ENCODE measurements at places on chromosomes 7 and 10.

DNA sequence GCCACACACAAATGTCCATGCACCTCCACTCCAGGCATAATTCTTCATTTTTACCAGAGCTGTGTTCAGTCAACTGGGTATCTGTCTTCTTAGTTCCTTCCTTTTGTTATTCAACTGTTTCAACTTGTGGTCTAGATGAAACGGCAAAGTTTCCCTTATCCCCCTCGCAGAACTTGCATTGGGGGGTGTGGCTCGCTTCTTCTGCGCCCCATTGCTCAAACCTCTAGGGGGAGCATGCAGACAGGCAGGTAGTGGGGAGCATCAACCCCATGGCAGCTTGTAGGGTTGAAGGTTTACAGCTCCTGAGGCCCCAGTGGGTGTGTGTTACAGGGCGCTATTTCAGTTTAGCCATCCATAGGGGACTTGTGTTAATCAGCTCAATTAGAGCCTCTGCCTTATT lies 38.3 kb upstream of the COBL start:
- DNase-seq = no peak

- DNase-seq = no peak
These were observed 564.5 kb upstream of the GHITM start for GRCh38 chr10:83574770-83575169.

DNA sequence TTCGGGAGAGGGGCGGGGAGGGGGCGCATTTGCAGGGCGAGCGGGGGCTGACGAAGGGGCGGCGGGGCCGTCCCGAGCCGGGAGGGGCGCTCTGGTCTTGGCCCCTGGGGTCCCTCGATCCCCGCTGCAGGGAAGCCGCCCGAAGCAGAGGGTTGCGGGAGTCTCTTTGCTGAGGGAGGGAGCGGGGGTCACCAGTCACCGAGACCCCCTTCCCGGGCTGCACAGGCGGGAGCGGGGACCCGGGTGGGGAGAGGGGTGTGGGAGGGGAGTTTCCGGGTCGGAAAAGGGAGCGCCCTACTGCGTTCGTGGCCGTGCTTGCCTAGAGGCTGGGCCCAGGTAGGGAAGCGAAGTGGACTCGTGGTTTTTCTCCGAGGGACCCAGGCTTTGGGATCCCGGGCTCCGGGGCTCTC lies 422 bp downstream of the AP1S1 start:
- no peak for DNase-seq

GRCh38 chr7:142463401-142463850 lies 205.6 kb upstream of the PRSS58 start:
- DNase-seq = no peak

DNA sequence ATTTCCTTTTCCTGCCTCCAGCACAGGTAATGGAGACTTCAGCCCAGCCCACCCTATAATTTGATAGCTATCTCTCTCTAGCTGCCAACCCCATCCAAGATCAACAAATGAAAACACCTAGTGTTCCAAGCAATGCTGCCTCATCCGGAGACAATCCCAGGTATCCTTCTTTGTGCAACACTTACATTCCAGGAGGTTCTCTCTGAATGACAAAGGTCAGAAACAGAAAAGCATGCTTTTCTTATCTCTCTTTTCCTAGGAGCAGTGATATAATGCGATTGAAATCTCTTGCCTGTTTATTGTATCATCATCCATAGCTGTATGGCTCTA lies 699.3 kb downstream of the INHBA start:
- no peak for DNase-seq

DNA sequence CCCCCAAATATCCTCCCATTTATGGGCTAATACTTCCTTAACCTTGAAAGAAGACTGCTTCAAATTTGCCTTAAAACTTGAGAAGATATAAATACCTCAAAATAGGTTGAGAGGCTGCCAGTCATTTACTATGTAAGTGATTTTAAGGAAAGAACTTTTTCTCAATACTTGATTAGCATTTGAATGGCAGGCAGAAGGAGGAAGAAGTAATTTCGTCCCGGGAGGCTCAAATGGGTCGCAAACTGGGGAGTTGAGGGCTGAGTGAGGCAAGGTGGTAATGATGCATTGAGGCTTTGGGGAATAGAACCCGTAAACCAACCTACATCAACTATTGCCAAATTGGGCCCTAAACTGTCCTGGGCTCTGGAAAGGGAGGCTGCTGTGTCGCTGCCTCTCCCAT lies 11.1 kb downstream of the CAMK1D start:
- DNase-seq = no peak

DNA sequence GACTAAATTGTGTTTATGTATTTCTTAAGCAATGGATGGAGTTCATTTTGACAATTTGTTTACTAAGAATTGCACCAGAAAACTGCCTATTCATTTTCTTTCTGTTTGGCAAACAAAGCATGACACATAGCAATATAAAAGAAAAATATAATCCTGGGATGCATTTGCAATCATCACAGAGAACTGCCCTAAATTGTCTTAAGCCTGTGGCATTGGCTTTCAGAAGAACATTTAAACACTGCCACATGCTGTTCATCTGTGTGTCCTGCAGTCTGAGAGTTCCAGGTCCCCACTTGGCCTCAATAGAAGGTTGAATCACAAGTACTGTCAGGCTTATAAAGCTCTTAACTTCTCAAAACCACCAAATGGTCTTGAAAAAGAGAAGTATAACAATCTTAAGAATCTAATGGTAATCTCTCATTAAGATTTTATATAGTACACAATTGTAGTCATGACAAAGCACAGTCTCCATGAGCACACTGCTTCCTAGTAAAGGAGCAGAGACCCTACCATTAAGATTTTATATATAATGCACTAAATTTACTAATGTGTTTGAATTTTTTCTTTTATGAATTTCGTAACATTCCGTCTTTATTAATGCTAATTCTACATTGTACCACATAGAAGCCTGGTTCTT lies 29.9 kb downstream of the RNLS start:
- no peak for DNase-seq

- DNase-seq = no peak
These were observed 5.1 kb downstream of the AUTS2 start for GRCh38 chr7:69603351-69603750.
